HL-60 (cell line): ENCODE measurements at places on chromosomes 5 and 9.

- DNase-seq: no peak
Measured at GRCh38 chr9:34413231-34413852, 36.6 kb upstream of the MYORG start.

GRCh38 chr9:113215132-113215531 is 5.9 kb downstream of the FKBP15 start:
- DNase-seq: peak; percentile 43

DNA sequence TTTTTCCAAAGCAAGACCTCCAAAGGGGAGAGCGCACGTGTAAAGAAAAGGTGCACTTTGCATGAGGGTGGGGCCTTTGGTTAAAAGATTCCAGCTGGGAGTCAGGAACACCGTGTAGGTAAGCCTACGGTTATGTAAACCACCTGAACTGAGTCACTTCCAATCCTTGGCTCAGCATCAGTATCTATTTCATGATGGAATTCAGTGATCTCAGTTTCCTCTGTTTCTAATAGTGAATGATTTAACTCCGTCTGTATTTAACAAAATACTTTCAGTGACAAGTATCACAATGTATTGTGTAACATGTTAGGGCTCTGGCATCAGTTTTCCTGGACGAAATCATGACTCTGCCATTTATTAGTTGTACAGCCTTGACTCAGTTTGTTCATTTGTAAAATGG is 1.3 kb upstream of the SVEP1 start:
- no peak for DNase-seq

GRCh38 chr9:101458963-101459631 is 23.5 kb upstream of the ALDOB start:
- DNase-seq: no peak

GRCh38 chr9:92564504-92564903 is 28.7 kb upstream of the ECM2 start:
- no peak for DNase-seq

DNA sequence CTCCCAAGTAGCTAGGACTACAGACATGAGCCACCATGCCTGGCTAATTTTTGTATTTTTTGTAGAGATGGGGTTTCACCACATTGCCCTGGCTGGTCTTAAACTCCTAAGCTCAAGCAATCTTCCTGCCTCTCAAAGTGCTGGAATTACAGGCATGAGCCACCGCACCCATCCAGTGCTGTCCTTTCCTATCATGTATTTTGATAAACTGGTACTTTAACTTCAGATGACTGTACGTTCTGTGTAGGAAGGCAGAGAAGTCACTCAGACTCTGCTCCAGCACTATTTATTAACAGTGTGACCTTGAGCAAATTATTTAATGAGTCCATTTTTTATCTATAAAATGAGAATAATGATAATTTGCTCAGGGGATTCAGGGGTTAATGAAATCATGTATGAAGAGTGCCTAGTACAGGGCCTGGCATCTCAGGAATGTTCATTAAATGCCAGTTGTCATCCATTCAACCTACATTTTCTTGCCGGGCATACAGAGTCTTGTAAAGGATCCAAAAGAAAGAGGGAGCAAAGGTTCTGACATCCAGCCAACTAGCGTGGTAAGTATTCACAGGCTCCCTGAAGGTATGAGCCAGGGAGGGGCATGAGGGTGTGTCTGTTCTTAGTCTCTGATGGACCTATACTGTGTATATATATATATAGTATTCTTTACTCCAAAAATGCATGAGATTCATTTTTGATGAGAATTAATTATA is 201.9 kb downstream of the PBX3 start:
- no peak for DNase-seq

DNA sequence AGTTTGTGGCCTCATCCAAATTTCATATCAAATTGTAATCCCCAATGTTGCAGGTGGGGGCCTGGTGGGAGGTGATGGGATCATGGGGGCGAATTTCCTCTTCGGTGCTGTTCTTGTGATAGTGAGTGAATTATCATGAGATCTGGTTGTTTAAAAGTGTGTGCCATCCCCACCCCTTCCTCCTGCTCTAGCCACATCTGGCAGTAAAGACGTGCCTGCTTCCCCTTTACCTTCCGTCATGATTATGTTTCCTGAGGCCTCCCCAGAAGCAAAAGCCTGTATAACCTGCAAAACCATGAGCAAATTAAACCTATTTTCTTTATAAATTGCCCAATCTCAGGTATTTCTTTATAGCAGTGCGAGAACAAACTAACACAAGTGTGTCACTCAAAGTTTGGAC is 71.0 kb upstream of the MOCS2 start:
- no peak for DNase-seq

DNA sequence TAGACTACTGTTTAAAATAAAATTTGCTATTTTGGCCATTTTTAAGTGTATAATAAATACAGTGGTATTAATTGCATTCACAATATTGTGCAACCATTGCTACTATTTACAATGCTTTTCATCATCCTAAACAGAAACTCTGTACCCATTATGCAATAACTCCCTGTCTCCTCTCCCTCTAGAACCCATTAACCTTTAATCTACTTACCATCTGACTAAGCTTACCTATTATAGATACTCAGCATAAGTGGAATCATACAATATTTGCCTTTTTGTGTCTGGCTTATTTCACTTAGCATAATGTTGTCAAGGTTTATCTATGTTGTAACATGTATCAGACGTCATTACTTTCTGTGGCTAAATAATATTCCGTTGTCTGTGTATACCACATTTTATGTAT is 25.9 kb downstream of the CD14 start:
- DNase-seq: no peak

DNA sequence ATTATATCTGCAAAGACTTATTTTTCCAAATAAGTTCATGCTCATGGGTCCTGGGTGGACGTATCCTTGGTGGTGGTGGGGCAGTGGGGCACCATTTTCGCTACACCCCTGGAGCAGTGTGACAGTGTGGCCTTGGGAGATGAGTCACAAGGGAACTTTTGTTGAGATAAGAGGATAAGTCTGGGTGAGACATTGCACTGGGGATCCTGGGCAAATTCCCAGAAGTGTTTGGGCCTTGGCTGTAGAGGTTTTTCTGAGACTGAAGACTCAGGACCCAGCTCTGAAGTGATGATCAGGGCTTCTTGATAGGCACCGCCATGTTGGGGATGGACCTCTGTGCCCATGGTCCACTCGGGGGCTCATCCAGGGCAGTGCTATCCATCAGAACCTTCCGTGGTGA is 149.4 kb downstream of the MACROH2A1 start:
- DNase-seq: no peak

DNA sequence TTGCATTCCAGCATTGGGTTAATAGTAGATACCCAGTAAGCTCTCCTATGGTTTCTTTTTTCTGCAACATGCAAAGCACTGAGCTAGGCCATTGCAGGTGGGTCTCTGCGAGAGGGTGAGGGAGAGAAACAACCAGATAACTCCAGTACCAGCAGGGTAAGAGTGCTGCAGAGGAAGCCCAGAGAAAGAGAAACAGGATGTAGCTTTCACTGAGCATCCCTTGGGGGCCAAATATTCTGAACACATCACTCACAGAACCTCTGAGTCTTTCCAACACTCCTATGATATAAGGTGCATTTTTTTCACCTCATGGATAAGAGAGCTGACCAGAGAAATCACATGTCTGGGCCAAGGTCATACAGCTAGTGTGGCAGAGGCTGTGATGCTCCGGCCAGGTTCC is 76.7 kb downstream of the TRIM32 start:
- DNase-seq: no peak

GRCh38 chr9:31320494-31320893 is 1063.9 kb upstream of the ACO1 start:
- no peak for DNase-seq

GRCh38 chr5:124546643-124547042 is 199.8 kb downstream of the ZNF608 start:
- DNase-seq: no peak

DNA sequence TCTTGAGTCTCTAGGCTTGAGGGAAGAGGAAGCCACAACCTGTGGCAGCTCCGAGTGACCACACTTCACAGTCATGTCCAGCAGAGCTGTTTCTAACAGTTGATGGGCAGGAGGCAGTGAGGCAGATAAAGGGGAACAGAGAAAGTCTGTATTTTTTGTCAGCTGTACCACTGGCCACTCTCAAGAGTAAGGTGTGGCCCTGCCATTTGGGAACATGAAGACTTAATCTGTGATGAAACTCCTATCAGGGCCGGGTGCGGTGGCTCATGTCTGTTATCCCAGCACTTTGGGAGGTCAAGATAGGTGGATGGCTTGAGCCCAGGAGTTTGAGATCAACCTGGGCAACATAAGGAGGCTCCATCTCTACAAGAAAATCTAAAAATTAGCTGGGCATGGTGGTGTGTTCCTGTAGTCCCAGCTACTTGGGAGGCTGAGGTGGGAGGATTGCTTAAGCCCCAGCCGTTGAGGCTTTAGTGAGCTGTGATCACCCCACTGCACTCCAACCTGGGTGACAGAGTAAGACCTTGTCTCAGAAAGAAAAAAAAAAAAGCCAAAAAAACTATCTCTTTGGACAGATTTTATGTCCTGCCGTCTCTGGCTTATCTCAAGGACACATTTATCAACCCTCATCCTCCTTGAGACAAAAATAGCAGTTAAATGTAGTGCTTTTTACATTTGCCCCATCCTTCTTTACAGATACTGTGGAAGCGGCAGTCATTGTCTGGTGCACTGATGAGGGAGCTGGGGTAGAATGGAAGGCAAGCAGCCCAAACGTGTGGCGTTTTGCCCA is 11.9 kb upstream of the COL15A1 start:
- DNase-seq: no peak

GRCh38 chr9:134449180-134449916 is 123.1 kb downstream of the RXRA start:
- peak; percentile 91 for DNase-seq

- DNase-seq: no peak
Measured at GRCh38 chr9:38047301-38048251, 21.5 kb downstream of the SHB start.

DNA sequence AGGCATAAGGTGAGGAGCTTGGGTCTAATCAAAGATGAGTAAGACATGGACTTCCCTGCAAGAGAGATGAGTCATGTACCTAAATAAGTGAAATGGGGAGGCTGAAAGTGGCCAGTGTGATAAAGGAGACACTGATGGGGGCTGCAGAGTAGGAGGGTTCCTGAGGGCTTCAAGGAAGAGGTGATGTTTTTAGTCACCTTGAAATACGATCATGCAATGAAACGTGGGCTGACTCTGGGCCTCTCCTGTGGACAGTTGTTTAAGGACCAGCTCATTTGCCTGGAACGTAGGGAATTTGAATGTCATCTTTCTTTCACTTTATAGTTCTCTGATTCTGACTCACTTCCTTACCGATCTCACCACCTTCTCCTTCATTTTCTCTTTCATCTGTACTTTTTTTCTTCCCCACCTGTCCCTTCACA is 49.6 kb upstream of the CPLX2 start:
- no peak for DNase-seq

GRCh38 chr9:138011951-138012500 is 134.4 kb downstream of the CACNA1B start:
- no peak for DNase-seq

- no peak for DNase-seq
Measured at GRCh38 chr9:14180960-14181537, 132.9 kb downstream of the NFIB start.
